ENCODE measurements at places on chromosomes 2 and 18.

- DNase-seq = no peak
Measured at GRCh38 chr18:62713651-62714247, 1.6 kb upstream of the PHLPP1 start.

DNA sequence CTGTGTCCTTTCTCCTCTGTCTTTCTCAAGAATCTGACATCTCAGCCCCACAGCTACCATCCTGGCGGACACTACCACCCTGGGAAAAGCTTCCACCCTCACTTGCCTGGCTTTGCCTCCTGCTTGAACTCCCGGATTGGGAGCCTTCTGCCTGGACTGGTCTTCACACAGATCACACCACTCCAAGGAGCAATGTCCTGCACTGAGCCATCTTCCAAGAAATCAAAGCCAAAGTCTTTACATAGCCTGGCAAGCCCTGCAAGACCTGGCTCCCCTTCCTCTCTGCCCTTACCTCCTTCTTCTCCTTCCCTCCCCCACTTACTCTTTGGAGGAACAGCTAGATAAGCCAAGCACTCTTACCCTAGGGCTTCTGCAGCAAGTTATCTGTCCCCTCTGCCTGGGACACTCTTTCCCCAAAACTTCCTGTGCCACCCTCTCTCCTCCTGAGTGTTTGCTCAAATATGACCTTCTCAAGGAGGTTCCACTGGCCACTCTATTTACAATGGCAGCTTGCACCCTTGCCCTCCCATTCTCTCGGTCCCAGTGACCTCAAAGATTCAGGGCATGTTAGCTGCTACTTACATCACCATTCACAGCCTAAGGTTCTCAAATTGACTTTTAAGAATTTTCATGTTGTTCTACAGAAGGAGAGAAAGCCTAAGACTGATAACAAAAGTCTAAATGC lies 9.7 kb downstream of the ATP8B1 start:
- no peak for DNase-seq

GRCh38 chr2:19630921-19631320 lies 270.9 kb downstream of the TTC32 start:
- no peak for DNase-seq

DNA sequence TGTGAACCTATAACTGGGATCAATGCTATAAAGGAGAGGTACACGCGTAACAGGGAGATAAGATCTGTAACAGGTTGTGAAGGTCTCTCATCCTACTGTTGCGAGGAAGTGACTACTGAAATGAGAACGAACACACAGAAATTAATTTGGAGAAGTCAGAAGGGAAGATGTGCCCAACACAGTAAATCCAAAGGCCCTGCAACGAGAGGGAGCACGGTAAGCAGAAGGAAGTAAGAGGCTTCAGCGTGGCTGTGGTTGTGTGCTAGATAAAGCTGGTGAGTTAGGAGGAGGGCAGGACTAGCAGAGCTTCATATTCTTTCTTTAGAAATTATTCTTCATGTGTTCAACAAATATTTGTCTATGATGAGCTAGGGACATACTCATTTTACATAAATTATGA lies 2.5 kb upstream of the ATG16L1 start:
- DNase-seq = no peak

DNA sequence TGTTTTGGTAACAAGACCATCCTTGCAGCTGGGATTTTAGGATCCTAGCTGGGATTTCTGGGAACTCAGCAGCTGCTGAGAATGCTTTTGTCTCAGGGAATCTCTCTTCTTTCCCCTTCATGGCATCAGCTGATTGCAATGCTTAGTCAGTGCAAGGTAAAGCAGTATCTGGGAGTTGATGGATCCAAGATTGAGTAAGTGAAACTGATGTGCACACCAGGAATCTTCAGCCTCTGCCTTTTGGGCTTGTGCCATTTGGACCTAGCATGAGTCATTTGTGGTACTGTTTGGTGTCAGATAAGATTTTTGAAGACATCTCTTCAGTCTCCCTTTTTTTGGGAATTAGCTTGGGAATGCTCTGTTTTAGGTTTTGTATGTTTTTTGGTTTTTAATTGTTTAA lies 363.3 kb upstream of the TFPI start:
- DNase-seq = no peak

DNA sequence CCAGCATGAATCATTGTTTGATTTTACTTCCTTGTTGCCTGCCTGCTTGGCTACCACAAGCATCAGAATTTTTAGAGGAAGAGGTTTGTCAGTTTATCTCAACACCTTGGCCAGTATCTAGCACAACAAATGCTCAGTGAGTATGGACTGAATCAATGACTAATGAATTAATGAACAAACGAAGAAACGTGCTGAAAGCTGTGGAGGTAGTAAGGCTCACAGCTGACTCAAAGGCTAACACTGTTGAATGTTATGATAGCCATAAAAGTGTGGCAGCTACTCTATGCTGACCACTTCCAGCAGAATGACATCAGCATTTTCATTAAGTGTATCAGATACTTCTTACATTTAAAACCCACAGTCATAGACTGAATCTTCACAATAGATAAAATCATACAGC lies 543.4 kb downstream of the IRS1 start:
- no peak for DNase-seq

- DNase-seq = peak; percentile 27
Measured at GRCh38 chr2:54482715-54483114, 26.6 kb downstream of the SPTBN1 start.

- peak; percentile 84 for DNase-seq
Measured at GRCh38 chr18:2881088-2881839, 34.5 kb downstream of the EMILIN2 start.

GRCh38 chr2:23021311-23022120 lies 363.5 kb upstream of the KLHL29 start:
- no peak for DNase-seq

DNA sequence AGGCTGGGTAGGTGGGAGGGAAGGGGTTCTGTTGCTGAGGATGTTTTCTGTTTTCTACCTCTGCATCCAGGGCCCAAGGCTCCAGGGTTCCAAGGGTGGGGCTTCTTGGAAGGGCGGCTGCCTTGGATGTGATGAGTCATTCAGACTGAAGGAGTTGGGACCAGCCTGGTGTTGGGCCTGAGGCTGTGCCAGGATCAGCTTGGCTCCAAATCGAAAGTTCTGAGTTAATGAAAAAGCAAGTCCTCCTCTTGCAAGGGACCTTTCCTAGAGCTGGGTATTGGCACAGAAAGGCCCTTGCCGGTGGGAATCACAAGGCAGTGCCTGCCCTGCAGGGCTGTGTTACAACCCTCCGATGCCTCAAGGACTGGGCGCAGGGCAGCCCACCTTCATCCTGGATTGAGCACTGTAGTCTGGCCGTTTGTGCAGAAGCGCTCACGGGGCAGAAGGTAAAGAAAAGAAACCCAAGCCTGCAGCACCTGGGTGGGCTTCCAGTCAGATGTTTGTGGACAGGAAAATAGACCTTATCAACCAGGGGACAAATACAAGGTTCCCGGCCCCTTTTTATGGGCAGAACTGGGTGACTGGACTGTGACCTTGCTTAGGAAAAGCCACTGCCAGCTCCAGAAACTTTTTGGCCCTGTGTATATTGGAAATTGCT lies 52.5 kb upstream of the MCFD2 start:
- no peak for DNase-seq

DNA sequence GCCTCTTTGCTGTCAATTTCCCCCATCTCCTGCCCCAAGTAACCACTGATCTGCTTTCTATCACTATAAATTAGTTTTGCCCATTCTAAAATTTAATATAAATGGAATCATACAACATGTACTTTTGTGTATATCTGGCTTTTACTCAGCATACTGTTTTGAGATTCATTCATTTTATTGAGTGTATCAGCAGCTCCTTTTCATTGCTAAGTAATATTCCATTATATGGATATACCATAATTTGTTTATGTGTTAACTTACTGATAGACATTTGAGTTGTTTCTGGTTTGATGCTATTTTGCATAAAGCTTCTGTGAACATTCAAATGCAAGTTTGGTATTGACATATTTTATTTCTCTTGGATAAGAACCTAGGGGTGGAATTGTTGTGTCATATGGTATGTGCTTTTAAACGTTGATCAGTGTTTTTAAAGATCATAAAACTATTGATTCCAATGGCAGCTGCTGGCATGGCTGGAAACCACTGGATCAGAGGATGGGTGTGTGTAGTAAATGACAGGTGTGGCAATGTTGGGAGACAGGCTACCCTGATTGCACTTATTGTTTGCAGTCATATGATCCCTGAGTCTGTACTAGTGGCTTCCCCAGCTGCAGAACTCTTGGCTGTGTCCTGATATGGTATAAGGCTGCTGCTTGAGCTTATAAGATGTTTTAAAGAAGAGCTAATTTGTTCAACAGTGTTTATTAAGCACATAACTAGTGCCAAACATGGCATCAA lies 75.3 kb downstream of the CYP1B1 start:
- no peak for DNase-seq

DNA sequence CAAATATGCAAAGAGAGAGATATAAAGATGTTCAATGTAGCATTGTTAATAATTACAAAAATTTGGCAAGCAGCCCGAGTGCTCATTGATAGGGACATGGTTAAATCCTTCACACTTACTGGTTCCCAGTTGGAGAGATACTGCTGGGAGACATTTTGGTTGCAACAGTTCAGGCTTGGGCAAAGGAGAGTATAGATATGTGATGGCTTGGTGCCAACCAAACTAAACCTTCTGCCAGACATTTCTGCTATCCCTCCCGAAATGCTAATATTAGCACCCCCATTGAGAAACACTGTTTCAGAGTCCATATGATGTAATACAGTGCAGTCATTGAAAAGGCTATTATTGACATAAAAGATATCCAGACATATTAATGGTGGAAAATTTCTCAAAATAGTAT lies 11.5 kb downstream of the GEN1 start:
- DNase-seq = no peak

- no peak for DNase-seq
Measured at GRCh38 chr18:32937066-32937465, 164.2 kb upstream of the KLHL14 start.

DNA sequence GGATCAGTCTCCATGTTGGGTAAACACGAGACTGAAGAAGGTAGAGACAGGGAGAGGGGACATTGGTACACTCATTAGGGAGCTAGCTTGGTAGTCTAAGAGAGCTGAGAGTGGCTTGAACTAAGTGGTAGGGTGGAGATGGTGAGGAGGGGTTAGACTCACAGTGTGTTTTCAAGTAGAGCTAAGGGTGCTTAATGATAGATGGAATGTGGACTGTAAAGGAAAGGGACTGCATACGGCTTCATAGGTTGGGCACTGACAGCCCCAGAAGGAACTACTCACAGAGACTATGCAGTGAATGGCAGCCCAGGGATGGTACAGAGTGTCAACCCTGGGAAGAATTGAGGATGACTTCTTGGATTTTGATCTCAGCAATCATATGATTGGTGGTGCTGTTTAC lies 178.1 kb downstream of the CCDC85A start:
- DNase-seq = no peak

DNA sequence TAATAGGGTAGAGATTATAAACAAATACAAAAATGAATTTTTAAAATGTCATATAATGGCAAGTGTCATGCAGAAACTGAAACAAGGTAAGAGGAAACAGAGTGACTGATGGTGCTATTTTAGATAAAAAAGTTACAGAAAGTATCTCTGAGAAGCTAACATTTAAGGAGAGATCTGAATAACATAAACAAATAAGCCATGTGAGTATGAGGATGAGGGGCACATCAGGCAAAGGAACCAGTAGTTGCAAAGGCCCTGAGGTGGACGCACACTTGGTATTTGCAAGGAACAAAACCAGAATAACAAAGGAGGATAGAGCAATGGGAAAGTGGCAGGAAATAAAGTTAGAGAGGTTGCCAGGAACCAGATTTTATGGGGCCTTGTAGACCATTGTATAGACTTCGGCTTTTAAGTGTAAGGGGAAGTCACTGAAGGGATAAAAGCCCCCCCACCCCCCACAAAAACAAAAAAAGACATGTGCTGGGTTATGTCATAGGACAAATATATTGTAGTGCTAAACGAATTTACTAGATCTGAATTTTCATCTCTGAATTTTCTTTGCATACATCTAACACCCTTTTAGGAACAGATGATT lies 159.2 kb downstream of the DTNB start:
- DNase-seq = no peak

- no peak for DNase-seq
Measured at GRCh38 chr18:46678785-46679399, 21.9 kb upstream of the LOXHD1 start.

DNA sequence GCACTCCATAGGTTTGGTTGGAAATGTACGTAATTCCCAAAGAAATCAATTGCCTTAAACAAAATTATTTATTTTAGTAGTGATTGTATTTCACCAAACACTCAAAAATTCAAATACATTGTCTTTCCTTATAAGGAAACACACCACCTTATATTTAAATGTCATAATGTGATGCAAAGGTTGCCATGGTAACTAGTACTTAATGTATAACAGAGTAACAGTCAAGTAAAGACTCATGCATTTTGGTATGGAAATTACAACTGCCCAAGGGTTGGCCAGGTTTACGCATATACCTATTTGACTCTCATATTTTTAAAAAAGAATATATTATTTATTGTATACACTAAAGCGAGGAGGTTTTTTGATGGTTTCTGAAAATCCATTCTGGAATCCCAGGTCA lies 231.2 kb downstream of the TCF4 start:
- DNase-seq = no peak

DNA sequence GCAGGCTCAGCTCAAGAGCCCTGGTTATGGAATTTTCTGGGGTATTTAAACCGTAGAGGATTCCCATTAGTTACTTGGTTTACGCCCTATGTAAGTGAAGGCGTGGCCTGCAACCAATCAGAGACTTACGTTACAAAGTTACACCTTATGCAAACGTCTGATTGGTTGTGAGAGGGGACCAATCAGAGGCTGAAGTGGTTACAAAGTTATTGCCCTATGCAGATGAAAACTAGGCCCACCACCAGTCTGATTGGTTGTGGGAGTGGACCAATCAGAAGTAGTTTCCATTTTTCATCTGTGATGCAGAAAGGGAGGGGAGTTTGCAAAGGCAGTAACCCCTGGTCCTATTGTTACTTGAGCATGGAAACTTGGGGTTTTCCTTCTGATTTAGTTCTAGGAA lies 49.1 kb downstream of the DLGAP1 start:
- no peak for DNase-seq

DNA sequence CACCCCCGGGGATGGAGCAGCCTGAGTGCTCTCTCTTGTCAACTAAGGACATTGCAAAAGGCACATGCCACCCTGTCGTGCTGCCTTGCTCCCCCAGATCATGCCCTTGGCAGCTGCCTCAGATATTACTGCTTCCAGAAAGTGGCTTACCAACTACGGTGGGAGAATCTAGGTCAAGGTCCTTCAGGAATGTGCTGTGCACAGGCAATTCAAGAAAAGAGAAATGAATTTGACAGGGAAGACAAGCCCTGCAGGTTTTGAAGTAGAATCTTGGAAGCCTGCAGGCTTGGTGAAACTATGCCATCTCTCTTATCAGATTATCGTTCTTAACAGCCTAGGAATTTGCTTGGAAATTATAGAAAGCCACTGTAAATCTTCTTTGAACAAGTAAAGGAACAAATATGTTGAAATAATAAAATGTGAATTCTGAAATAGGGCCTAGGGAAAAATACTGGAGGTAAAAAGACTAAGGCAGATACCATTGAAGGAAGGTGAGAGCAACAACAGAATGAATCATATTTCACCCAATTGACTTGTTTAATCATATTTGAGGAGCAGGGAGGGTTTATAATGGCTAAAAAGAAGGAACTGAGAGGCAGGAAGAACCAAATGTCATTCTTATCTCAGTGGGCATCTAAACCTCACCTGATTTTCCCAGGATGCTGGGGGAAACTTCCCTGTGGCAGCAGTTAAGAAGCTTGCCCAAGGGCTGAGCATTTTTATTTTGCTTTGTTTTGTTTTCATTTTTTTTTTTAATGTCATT lies 94.0 kb upstream of the GLS start:
- no peak for DNase-seq
